Fibroblast of the aortic adventitia (primary cell): ENCODE measurements at places on chromosomes 16 and 17. TPM values are rescaled to one million over a fixed set of nuclear protein-coding genes. Genes with fewer than 3 reads are reported as not detected.

GRCh38 chr17:17206124-17206912 is at the start of gene PLD6:
PLD6 (minus strand) TSS chr17:17206333; CDS start chr17:17206286, 47 bp downstream.
- peak; percentile 73 for DNase-seq

The RSAD1 gene
- 25.8 and 35.4 TPM in 2 replicates for total RNA-seq

GRCh38 chr17:52027081-52027480 is 131.4 kb downstream of the CA10 start:
- DNase-seq: no peak

DNA sequence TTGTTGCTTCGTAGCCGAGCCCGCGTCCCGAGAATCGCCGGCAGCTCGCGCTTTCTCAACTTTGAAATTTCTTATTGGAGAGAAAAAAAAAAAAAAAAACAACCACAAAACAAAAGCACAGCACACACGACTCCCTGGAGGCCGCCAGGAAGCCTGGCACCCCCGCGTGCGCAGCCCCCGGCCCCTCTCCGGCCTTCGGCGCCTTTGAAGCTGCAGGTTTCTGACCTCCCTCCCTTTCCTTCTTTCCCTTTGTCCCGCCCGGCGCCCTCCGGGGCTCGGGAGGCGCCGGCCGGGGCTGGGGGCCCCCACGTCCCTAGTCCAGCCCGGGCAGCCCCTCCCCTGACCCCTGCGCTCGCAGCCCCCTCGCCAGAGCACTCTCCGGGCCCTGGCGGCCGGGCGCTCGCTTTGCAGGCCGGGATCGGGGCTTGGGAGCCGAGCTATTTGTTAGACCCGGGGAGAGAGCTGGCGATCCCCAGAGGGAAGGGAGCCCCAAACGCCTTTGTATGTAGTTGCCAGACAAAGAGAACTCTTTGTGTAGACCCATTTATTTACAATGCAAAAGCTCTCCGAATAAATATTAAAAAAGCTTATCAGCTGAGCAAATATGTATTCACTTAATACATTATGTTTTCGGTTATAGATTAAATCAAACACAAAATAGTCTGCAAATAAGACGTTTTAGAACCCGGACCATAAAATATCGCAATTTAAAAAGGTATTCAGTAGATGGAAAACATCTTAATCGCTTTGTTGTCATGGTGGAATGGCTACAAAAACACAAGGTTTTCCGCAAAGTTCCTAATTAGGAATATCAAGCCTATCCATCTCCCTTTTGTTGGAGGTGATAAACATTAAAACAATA is 2.3 kb downstream of the BAHCC1 start:
- peak; percentile 75 for DNase-seq

- no peak for DNase-seq
These were observed 7.9 kb downstream of the ESRP2 start for GRCh38 chr16:68227850-68228553.

DNA sequence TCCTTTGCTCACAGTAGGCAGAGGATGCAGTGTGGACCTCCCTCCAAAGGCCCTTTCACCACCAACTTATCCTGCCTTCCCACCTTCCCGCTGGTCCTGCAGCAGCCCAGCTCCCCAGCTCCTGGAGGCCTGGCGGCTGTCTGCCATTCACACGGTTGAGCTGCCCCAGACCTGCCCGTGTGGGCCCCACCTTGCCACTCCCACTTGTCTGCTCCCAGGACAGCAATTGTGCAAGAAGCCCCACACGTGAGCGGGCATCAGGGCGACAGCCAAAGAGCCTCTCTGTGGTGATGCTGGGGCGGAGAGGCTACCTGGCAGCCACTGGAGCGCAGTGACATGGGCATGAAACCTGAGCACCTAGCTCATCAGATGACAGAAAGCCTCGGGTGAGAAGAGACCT is 248.6 kb upstream of the MAF start:
- DNase-seq: no peak

The TBC1D28 gene
- total RNA-seq: not detected in 2 replicates

The FAAP100 gene
- total RNA-seq: 31.7 and 32.4 TPM in 2 replicates

- no peak for DNase-seq
These were observed 32.1 kb downstream of the DNAH17 start for GRCh38 chr17:78544881-78545755.

The P2RX1 gene
- total RNA-seq: not detected in 2 replicates

The FHOD1 gene
- 14.1 and 19.7 TPM in 2 replicates for total RNA-seq

The SGF29 gene
- total RNA-seq: 11.9 and 14.6 TPM in 2 replicates

GRCh38 chr17:72566671-72567484 is 446.1 kb downstream of the SOX9 start:
- no peak for DNase-seq

GRCh38 chr16:60371591-60371990 is 1637.5 kb upstream of the GOT2 start:
- no peak for DNase-seq

- no peak for DNase-seq
These were observed 15.0 kb upstream of the C17orf58 start for GRCh38 chr17:68011199-68011665.

The CHST4 gene
- total RNA-seq: not detected in 2 replicates

GRCh38 chr16:19228575-19228974 is 57.0 kb upstream of the CLEC19A start:
- DNase-seq: no peak

DNA sequence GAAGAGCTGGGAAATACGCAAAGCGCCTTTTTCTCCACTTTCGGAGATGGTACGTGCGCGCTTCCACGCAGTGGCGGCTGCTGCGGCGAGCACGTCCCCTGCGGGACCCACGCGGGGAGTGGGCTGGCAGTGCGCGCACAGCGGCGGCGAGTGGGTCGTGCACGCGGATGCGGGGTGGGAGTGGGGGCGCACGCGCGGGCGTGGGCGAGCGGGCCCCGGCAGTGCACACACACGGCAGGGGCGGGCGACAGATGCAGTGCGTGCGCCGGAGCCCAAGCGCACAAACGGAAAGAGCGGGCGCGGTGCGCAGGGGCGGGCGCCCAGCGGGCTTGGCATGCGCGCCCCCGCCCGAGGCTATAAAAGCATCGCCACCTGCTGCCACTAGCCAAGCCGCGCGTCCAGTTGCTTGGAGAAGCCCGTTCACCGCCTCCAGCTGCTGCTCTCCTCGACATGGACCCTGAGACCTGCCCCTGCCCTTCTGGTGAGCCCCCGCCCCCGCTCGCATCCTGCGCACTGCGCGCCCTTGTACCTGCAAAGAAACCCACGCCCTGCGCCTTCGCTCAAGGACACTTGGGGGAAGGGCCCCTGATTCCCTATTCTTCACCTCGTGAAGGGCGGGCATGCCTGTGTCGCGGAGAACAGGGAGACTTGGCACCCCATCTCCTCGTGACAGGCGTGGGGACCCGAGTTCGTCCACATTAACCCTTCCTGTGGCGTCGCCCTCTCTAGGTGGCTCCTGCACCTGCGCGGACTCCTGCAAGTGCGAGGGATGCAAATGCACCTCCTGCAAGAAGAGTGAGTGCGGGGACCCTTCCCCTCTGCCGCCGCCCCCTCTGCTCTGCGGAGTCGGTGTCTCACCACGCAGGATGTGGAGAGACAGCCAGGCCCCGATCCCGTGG is at the start of gene MT3:
TSS of gene MT3 (plus strand) at position 388 of the 899 bp plus-strand sequence. CDS start at position 451, 63 bp downstream.
- DNase-seq: no peak

DNA sequence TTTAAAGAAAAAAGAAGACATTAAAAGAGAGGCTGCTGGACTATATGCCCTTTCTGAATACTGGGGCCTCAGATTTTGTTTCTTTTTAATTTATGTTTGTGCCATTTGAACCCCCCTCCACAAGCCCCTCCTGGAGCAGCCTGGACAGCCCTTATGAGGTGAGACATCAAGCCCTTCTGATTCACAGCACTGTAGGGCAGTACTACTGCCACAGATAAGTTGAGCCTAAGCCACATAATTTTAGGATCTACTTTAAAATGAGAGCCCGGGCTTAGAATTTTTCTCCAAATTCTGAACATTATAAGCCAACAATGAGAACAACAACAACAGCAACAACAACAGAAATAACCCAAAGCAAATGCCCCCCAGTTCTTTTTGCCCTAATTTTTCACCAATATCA is 256.9 kb upstream of the SALL1 start:
- no peak for DNase-seq

The RAD51D gene
- 4.7 and 14.8 TPM in 2 replicates for total RNA-seq

- no peak for DNase-seq
These were observed 15.3 kb upstream of the TNS4 start for GRCh38 chr17:40516581-40517285.

- no peak for DNase-seq
These were observed 20.4 kb downstream of the INTS2 start for GRCh38 chr17:61907361-61907760.

GRCh38 chr16:56211435-56211981 is 20.2 kb downstream of the GNAO1 start:
- no peak for DNase-seq

DNA sequence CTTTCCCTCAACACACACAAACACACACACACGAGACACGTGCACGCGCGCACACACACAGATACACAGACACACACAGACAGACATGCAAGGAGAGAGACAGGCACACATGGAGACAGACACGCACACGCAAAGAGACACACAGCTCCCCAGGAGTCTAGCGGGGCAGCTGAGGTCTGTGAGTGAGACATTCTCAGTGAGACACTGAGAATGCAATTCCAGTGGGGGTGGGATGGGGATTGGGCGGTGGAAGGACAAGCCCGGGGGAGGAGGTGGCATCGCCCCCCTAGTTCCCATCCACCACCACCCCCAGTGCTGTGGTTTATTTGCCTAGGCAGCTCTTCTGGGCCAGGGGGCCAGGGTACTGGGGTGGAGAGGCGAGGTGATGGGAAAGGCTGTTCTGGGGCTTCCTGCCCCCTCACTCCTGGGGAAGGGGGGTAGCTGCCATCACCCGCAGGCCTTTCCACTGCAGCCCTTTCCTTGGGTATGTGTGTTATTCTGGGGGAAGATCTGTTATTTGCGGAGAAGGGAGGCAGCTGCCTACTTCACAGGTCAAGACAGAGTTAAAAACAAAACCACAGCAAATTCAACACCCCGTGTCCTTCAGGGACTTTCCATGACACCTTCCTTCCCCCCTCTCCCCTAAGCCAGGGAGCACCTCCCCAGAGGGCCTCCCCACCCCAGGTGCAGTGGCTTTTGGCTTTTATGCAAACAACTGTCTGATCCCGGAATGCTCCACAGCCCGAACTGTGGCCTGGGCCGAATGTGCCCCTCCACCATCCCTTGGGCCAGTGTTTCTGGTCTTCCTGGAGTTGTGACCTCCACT is 18.0 kb downstream of the GRB7 start:
- no peak for DNase-seq

- no peak for DNase-seq
These were observed 229.5 kb downstream of the PRKCA start for GRCh38 chr17:66531851-66532295.

DNA sequence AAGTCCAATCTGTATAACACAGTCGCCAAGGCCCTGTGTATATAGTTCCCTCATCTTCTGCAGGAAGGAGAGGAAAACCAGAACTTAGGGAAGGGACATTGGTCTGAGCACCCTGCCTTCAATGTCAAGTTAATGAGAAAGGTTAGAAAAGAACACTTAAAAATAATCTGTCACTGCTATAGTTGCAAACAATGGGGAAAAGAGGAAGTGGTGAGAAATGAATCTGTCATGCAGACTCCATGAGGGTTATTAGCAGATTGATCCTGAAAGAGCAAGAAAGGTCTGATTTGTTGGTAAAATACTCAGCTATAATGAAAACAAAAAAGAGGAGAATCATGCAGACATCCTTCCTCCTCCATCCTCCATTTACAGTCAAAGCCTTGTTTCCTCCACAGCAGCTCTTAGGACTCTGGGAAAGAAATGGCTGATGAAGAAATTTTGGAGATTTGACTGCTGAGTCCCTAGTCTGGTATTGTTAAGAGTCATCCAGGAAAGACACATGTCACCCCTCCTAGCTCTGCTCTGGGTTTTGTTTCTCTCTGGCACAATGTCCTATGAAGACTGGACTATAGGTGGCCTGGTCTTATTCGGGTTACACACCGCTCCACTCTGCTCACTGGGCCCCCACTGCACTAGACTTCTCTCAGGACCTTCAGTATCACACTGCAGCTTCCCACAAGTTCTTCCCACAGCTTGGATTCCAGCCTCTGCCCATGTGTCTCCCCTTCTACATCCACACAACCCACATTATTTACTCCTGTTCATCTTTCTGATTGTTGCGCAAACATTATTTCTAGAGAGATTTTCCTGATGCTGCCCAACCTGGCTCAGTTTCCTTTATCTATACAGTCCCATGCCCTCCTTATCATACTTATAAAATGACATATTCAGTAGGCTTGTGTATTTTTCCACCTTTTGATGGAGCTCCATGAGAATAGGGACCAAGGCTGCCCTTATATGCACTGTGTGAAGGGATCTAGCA is 56.5 kb upstream of the XYLT1 start:
- no peak for DNase-seq

DNA sequence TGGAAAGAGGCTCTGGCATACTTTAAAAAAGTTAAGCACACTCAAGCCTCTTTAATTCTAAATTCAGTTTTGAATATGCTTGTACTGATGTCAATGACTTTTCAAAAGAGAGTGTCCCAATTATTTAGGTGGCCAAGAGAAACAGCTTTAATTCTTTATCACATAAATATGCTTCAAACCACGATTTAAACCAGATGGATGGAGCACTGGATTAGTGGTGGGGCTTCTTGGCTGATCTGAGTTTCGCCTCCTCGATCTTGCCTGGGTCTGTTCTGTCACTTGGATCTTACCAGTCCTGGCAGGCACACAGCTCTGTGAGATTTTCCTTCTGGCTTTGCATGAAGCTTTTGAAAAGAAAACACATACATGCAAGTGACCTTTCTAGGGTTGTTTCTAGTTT is 467.8 kb downstream of the MAF start:
- DNase-seq: no peak
